Lung (tissue), 17 donors: ENCODE measurements at places on chromosomes 16 and 17. TPM values are rescaled to one million over a fixed set of nuclear protein-coding genes. Genes with fewer than 3 reads are reported as not detected.

TUBB3 gene
- polyA plus RNA-seq: 1.3 TPM

VPS35L gene
- 34.0 TPM for polyA plus RNA-seq

TRAPPC1 gene
- 213 TPM for polyA plus RNA-seq

CPNE7 gene
- polyA plus RNA-seq: 1.3 TPM

CACNG5 gene
- polyA plus RNA-seq: not detected

RAB26 gene
- polyA plus RNA-seq: 0.30 TPM

RABEP2 gene
- polyA plus RNA-seq: 20.0 TPM

CSH1 gene
- not detected for polyA plus RNA-seq

TBC1D26 gene
- polyA plus RNA-seq: 0.30 TPM

RPUSD1 gene
- 21.8 TPM for polyA plus RNA-seq

NPIPA2 gene
- 3.0 TPM for polyA plus RNA-seq

RRAD gene
- 42.3 TPM for polyA plus RNA-seq

CACNG4 gene
- 2.8 TPM for polyA plus RNA-seq

SCNN1B gene
- polyA plus RNA-seq: 41.4 TPM

NPIPA3 gene
- 0.22 TPM for polyA plus RNA-seq

ELMO3 gene
- polyA plus RNA-seq: 17.7 TPM

HBQ1 gene
- polyA plus RNA-seq: not detected

VWA3A gene
- polyA plus RNA-seq: 2.4 TPM

TEKT1 gene
- 11.3 TPM for polyA plus RNA-seq

NDRG4 gene
- 17.8 TPM for polyA plus RNA-seq

MT1H gene
- 10.3 TPM for polyA plus RNA-seq

NCBP3 gene
- 17.8 TPM for polyA plus RNA-seq

G6PC1 gene
- not detected for polyA plus RNA-seq

POLR3K gene
- polyA plus RNA-seq: 15.7 TPM

ABCA9 gene
- polyA plus RNA-seq: 3.1 TPM

C17orf78 gene
- polyA plus RNA-seq: not detected

CD300E gene
- polyA plus RNA-seq: 5.2 TPM

CYGB gene
- polyA plus RNA-seq: 30.4 TPM

ZSCAN10 gene
- not detected for polyA plus RNA-seq

MYH2 gene
- polyA plus RNA-seq: 0.02 TPM

ACSM2B gene
- polyA plus RNA-seq: 0.03 TPM

CCL3 gene
- 526 TPM for polyA plus RNA-seq

VAC14 gene
- 60.8 TPM for polyA plus RNA-seq

RAPGEFL1 gene
- 8.4 TPM for polyA plus RNA-seq

CDRT15 gene
- polyA plus RNA-seq: not detected

BTBD17 gene
- not detected for polyA plus RNA-seq

CDRT15L2 gene
- not detected for polyA plus RNA-seq

CD7 gene
- 10.7 TPM for polyA plus RNA-seq

RNF157 gene
- 0.88 TPM for polyA plus RNA-seq

SMARCD2 gene
- 67.7 TPM for polyA plus RNA-seq

PDIA2 gene
- polyA plus RNA-seq: 0.19 TPM

SRR gene
- 5.0 TPM for polyA plus RNA-seq

GDPD3 gene
- 6.0 TPM for polyA plus RNA-seq

NLRC3 gene
- polyA plus RNA-seq: 1.4 TPM

KRTAP2-1 gene
- polyA plus RNA-seq: not detected

HAS3 gene
- polyA plus RNA-seq: 14.0 TPM

PRR35 gene
- polyA plus RNA-seq: not detected

CIITA gene
- polyA plus RNA-seq: 29.1 TPM

KCNH4 gene
- 0.57 TPM for polyA plus RNA-seq

MSI2 gene
- polyA plus RNA-seq: 10.9 TPM

C17orf100 gene
- polyA plus RNA-seq: 1.6 TPM

GEMIN4 gene
- polyA plus RNA-seq: 11.8 TPM

PRCD gene
- polyA plus RNA-seq: 2.0 TPM

GDPD1 gene
- polyA plus RNA-seq: 1.2 TPM

PRR11 gene
- 0.63 TPM for polyA plus RNA-seq

TRAF4 gene
- polyA plus RNA-seq: 56.3 TPM

CA7 gene
- polyA plus RNA-seq: not detected
